ENCODE measurements at places on chromosomes 7 and 10.

GRCh38 chr10:35949811-35950211 lies 307.7 kb upstream of the FZD8 start:
- no peak for DNase-seq

GRCh38 chr7:84697506-84697905 lies 489.4 kb downstream of the SEMA3D start:
- DNase-seq: no peak

- no peak for DNase-seq
These were observed 81.9 kb downstream of the KCNMA1 start for GRCh38 chr10:77555591-77556212.

DNA sequence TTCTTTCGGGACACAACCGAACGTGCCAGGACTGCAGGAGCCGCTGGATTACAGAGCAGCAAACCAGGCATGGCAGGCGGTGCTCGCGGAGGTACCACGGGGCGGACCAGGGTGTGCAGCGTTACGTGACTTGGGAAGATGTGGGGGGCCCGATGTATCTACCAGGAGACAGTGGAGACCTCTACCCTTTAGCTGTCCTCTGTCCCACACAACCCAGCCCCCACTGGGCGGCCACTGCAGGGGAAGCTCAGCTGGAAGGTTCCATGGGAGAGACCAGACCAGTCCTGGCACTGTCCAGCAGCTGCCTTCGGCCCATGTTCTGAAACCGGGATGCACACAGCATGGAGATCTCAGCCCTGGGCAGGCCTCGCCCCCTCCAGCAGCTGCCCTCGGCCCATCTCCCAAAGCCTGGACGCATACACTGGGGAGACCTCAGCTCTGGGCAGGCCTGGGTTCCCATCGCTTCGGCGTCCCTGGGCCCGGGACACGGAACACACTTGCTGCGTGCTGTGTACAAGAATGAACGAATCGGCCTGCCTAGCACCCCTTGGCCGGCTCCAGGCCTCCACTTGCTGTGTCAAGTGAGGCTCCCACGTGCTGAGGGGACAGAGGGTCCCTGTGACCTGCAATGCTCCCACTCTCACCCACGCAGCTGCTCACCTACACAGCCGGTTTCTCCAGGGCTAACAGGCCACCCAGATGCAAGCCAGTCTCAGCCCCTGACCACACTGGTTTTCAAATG lies 177.4 kb downstream of the ELFN1 start:
- DNase-seq: no peak

DNA sequence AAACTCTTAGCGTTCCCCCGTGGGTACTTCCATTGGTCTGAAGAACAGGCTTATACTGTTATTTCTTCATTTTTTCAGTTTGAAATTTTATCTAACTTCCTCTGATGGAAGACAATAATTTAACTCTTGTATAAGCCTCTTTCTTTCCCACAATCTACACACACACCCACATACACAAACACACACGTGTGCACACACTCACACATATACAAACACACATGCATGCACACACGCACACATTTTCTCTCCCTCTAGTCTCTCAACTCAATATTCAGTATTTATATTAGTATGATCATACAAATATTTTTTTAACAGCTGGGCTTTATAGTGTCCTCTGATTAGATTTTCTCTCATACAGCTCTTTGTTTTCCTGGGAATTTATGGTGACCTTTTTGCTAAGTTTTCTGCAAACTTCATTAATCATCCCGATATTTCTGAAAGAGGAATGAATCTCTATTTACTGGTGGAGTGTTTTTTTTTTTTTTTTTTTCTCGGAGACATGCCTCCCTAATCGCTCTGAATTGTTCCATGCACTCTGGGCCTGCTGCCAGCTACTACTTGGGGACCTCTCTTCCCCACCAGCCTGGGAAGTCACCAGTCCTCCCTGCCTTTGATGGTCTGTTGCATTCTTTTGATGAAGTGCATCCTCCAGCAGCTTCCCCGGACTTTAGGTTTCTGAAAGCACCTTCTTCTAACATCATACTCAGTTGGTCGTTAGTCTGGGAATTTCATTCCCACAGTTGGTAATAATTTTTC lies 75.5 kb downstream of the ZNF777 start:
- DNase-seq: no peak

Data from activated naive CD4-positive, alpha-beta T cell treated with Interleukin-2 at 50 U/mL for 16 hours (primary cell).